ENCODE measurements at places on chromosomes 4 and X.
A peak's percentile ranks its signal among the peaks of the same experiment; 100 is the strongest.

DNA sequence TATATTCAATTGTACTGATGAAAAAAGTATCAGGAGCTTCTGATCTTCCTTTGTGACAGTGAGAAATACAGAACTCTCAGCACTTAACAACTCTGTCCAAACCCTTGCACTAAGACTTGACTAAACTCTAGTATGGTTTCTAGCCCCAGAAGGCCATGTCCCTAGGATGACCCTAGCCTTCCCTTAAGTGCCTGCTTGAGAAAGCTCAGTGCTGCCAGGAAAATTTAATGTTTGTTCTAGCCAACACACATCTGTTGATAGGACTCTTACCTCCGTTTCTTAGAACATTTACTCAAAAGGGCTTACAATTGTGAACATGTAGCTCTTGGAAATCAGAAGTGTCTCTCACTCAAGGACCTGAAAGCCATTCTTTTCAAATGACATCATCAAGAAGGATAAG, 1055.2 kb upstream of the FTHL17 start:
- DNase-seq, result no peak

DNA sequence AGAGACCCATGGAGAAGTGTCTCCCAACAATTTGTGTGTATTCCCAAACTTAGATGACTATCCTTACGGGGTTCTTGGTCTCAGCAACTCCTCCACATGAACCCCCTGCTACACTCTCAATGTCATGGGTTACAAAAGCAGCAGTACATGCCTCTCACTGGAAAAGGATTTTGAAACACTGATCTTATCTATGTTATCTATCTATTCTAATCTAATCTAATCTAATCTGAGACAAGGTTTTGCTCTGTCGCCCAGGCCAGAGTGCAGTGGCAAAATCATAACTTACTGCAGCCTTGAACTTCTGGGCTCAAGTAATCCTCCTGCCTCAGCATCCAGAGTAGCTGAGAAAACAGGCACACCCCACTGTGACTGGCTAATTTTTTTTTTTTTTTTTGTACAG, 19.3 kb downstream of the TSPAN5 start:
- DNase-seq, result no peak

DNA sequence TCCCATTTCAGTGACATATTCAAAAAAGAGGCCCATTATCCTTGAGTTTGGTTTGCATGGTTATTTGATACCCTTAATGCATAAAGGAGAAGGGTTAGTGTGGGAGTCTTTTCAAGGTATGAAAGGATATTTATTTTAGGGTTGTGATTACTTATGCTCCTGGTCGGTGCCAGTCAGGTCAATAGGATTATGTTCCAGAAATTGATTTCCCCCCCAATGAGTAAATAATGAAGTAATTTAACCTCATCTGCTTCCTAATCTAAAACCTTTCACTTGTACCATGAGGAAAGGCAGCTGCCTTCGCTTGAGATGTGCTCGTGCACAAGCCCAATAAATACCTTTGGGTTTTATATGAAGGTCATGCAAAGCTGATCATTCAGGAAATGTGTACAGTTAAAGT, 55.0 kb upstream of the NR0B1 start:
- peak; percentile 75 for DNase-seq

- DNase-seq, result no peak
Measured at GRCh38 chrX:133789829-133790228, 195.6 kb downstream of the GPC3 start.

GRCh38 chrX:22634751-22635150, 362.0 kb downstream of the CBLL2 start:
- DNase-seq, result no peak

- DNase-seq, result no peak
Measured at GRCh38 chrX:136880003-136880451, 498 bp downstream of the RBMX start.

GRCh38 chr4:61882381-61882780, 682.3 kb downstream of the ADGRL3 start:
- DNase-seq, result no peak

GRCh38 chr4:82851318-82851717, 39.6 kb downstream of the SEC31A start:
- DNase-seq, result no peak

- DNase-seq, result no peak
Measured at GRCh38 chr4:87317527-87317926, 5.2 kb downstream of the HSD17B13 start.

DNA sequence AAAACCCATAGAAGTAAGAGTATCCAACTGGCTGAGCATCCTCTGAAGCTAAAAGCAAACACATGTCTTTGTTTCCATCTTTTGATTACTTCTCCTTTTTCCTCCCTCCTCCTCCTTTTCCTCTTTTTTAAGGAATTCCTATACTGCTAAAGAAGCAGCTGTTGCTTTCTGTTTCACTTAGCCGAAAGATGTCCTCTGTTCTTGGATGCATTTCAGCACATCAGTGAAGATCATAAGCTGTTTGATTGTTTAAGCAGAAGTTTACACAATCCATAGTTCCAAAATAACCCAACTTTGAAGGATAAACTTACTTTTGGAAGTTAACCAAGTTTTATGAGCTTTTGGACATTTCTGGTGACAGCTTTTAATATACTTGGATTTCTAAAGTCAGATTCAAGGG, 55.1 kb upstream of the TNIP3 start:
- no peak for DNase-seq

GRCh38 chrX:13638021-13638420, 14.9 kb upstream of the TCEANC start:
- no peak for DNase-seq

DNA sequence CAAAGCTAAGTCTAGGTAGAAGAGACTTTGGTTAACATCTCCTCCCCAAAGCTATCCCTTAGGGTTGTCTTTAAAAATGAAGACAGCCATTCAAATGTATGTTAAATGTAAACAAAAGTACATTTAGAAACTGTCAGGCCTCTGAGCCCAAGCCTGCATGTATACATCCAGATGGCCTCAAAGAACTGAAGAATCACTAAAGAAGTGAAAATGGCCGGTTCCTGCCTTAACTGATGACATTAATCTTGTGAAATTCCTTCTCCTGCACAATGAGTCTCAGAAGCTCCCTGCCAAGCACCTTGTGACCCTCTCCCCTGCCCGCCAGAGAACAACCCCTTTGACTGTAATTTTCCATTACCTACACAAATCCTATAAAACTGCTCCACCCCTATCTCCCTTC, 377.9 kb downstream of the FAM133A start:
- no peak for DNase-seq

DNA sequence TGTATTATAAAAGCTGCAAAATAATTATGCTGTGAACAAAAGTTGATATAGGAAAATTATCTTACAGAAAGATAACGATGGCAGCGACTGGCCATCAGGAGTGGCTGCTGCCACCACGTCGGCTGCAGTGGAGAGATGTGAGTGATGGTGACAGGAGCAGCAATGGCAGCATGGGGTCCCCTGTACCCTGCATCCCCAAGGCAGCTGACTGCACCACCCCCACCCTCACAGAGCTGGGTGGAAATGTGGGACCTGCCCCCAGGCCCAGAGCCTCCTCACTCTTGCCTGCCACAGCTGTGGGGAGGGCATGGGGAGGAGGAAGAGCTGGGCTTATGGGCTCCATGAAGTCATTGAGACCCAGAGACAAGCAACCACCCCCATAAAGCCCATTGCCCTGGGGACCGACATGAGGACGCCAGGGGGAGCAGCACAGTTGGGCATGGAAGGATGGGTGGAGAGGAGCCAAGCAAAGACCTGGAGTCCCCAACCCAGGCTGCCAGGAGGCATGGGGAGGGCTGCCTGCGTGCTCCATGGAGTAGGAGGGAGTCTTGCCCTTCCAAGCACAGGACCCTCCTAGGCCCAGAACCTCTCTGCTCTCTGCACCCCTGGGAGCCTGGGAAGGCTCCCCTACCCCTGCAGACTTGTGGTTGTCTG, 1090.5 kb downstream of the PCDH18 start:
- no peak for DNase-seq

- DNase-seq, result no peak
Measured at GRCh38 chr4:41408859-41409593, 128.9 kb upstream of the LIMCH1 start.

GRCh38 chr4:159197260-159197884, 94.5 kb downstream of the RAPGEF2 start:
- no peak for DNase-seq

GRCh38 chrX:122703762-122704161, 480.3 kb upstream of the GRIA3 start:
- no peak for DNase-seq

GRCh38 chrX:150370589-150371312, 7.6 kb downstream of the MAMLD1 start:
- no peak for DNase-seq

GRCh38 chrX:85503258-85504158, 124.0 kb upstream of the POF1B start:
- DNase-seq, result no peak
